ENCODE measurements at places on chromosomes 5 and 9.
A peak's percentile ranks its signal among the peaks of the same experiment; 100 is the strongest.

DNA sequence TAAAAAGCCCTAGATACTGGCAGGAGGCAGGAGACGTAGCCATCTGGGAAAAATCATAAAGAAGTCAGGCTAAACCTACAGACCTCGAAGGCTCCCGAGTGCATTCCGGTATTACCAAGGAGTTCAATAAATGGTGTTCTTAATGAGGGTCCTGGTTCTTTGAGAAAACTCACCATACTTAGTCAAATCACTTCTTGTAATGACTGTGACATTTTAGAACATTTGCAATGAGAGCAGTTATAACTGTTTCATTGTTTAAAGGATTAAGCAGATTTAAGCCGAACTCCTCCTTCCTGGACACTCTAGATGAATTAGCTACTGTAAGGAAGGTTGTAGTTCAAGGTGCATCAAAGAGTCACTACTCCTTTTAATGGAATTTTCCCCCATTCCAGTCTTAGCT, 67.8 kb downstream of the EFNA5 start:
- no peak for DNase-seq

- peak; percentile 37 for DNase-seq
These were observed 50.8 kb downstream of the GABBR2 start for GRCh38 chr9:98657897-98658296.

GRCh38 chr5:16826379-16827125, 109.5 kb downstream of the MYO10 start:
- no peak for DNase-seq

- no peak for DNase-seq
These were observed 179.7 kb downstream of the PIK3R1 start for GRCh38 chr5:68395302-68395701.

GRCh38 chr5:124404796-124405195, 341.6 kb downstream of the ZNF608 start:
- no peak for DNase-seq
